ENCODE measurements at places on chromosomes 2 and 18.

GRCh38 chr2:54969295-54969939 lies 80.8 kb downstream of the RTN4 start:
- no peak for DNase-seq

- DNase-seq, result no peak
Measured at GRCh38 chr2:240412211-240412861, 23.1 kb upstream of the GPC1 start.

DNA sequence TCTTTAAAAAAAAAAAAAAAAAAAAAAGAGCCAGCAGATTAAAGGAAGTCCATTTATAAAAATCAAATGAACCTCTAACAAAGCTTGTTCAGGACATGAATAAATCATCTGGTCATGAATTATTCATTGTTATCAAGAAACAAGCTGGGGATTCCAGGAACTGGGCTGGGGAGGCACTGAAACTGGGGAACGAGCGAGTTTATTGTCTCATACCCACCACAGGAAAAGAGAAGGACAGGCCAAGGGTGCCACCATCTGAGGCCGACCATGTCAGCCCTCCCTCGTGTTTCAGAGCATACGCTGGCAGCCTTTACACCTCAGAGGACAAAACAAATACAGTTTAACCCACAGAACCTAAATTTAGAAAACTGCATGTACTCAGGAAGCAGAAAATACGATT lies 164.2 kb downstream of the VWC2L start:
- DNase-seq, result no peak

DNA sequence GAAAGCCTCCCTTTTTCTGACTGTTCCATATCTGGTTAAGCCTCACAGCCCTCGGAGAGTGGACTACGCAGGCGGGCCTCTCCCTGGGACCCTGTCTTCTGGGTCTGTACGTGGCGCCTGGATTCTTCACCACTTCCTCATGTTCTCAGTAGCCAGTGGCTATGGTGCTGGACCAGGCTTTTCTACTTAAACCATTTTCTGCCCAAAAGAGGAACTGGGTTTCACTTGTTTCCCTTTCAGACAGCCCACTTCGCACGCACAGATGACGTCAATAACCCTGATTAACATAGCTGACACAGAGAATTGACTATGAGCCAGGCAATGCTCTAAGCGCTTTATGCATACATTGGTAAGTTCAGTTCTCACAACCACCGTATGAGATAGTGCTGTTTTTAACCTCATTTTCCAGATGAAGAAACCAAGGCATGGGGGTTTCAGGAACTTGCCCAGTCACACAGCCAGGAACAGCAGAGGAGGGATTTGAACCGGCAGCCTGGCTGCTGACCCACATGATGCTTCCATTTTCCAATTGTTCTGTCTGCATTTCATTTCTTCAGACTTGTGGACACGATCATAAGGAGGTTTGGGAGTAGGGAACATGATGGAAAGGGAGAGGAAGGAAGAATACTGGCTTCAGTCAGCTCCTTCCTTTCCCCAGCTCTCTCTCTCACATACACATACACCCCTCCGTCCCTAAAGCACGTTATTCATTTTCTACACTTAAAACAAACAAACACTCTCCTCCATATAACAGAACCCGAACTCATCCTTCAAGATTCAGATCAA lies 41.7 kb downstream of the MYOM1 start:
- DNase-seq, result no peak

Measured in kidney epithelial cell (primary cell).